Trophoblast cell (in vitro differentiated cells and primary cell): ENCODE measurements at places on chromosomes 2 and 18.
A peak's percentile ranks its signal among the peaks of the same experiment; 100 is the strongest.

DNA sequence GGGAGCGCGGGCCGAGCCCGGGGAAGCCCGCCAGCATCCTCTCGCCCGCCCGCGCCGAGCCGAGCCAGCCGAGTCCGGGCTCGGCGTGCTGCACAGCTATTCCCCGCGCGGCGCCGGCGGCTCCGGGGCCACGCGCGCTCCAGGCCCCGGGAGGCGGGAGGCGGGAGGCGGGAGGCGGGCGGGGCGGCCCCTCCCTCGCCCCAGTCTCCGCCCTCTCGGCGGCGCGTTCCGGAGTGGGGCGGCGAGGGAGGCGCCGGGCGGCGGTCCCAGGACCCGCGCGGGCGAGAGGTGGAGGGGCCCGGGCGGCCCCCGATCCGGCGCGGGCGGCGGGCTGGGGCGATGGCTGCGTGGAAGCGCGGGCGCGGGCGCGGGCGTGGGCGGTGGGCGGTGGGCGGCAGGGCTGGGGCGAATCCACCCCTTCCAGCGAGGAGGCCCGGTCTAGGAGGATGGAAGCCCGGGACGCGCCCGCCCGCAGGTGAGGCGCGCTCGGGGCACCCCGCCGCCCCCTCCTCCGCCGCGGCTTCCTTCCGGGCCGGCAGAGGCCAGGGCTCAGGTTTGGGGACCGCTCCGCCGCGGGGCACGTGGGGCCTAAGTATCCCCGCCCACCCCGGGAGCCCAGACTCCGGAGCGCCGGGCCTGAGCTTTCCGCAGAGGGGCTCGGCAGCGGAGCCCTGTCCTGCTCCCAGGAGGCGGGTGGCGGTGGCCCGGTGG, at the start of gene ADCY3:
Gene ADCY3, minus strand, starts transcription at position 140 of the 711 bp plus-strand sequence. CDS start 1,250 bp downstream, outside the sequence.
- DNase-seq, result peak; percentile 47

DNA sequence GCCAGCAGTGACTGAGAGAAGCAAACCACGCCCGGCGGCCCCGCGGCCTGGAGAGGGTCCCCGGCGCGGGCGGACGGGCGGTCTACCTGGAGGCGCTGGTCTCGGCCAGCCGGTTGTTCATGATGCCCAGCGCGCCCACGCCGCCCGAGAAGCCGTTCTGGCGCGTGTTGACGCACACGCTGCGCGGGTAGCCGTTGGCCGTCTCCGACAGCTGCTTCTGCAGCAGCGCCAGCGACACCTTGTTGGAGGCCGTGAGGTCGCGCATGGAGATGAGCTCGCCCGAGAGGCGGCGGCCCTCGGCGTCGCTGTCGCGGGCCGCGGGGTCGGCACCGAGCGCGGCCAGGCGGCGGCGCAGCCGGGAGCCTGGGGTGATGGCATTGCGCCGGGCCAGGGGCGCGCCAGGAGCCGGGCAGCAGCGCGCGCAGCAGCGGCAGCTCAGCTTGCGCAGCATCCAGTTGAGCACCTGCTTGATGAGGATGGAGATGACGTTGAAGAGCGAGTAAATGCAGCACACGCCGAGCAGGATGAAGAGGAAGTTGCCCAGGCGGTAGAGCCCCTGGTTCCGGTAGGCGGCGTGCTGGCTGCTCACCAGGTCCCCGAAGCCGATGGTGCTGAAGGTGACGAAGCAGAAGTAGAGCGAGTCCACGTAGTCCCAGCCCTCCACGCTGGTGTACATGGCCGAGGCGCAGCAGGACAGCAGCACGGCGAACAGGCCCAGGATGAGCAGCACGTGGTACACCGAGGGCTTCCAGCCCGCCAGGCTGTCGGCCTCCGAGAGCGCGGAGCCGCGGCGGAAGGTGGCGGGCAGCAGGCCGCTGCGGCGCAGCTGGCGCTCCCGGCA, 118.1 kb downstream of the MSH2 start:
- peak; percentile 19 for DNase-seq

DNA sequence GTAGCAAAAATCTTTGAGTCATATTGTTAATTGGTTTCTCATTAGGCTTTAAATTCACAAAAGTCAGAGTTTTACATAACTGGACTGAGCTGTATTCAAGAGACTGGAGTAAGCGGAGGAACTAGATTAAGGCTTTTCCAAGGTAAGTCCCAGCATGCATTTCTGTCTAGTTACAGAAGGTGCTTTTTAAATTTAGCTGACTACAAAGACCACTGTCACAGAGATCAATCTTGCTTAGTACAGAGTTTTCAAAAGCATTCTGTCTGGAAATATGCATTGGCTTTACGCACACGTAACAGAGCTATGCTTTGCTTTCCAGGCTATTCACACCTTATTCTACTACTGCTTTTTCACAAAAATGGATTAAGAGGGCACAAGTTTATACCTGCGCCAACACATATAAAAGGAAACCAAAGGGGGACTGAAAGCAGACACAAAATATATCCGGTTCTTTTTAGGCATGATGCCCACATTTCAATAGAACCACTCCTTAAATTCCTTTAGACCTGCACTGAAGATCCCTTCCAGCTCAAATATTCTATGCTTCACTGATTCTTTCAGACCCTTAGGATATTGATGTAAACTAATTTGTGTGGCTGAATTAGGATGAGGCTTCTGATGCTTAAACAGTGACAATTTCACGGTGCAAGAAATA, 560.7 kb upstream of the CRIM1 start:
- no peak for DNase-seq

DNA sequence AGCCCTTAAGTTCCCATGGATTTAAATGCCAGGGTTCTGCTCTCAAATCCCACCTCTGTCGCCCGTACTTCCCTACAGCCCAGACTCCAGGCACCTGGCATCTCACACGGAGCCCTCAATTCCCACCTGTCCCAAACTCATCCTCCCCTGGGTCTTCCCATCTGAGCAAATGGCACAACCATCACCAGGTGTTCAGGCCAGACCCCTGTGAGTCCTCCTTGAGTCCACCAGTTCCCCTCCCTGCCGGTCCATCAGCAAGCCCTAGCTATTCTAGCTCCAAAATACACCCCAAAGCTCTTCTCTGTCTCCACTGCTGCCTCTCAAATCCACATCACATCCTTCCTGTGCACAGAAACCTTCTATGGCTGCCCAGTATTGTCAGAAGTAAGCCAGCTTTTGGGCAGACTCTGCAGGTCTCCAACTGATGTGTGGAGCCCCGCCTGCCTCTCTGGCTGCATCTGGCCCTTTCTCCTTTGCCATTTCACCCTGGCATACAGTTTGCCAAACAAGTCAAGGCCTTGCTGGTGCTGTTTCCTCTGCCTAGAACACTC, 67.7 kb downstream of the DNMT3A start:
- DNase-seq, result no peak

- DNase-seq, result no peak
Measured at GRCh38 chr2:230811508-230811907, 53.2 kb upstream of the ITM2C start.

GRCh38 chr2:56688661-56689060, 504.9 kb downstream of the CCDC85A start:
- DNase-seq, result no peak

DNA sequence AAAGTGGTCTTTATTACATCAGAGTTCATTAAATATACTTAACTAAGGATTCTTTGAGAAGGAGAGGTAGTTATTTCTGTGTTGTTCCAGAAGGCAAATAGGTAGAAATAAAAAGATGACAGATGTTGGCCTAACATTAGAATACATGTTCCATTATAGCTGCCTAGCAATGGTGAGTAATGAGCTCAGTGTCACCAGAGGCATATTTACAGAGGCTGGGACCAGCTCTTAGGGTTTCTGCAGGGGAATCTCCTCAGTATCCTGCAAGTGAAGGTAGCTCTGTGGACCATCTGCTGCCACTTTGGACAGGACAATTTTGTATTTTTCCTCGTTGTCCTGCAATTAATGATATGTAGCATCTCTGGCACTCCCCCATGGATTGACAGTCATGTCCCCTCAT, 416.0 kb downstream of the THSD7B start:
- no peak for DNase-seq

DNA sequence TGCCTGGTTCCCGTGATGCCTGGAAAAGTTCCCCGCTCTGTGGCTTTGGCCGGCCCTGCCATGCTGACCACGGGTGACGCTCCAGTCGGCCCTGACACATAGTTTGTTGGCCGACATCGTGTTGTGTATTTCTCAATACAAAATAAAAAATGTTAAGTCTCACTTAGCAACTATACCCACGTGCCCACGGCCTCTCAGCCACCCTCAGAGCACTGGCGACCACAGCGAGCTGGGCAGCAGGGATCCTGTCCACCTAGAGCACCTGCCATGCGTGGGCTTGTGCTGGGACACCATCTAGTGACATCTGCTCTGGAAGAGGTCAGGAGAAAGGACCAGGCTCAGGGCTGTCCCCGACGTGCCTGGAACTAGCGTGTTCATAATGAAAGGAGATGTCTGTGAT, 261.7 kb downstream of the HDAC4 start:
- DNase-seq, result no peak

DNA sequence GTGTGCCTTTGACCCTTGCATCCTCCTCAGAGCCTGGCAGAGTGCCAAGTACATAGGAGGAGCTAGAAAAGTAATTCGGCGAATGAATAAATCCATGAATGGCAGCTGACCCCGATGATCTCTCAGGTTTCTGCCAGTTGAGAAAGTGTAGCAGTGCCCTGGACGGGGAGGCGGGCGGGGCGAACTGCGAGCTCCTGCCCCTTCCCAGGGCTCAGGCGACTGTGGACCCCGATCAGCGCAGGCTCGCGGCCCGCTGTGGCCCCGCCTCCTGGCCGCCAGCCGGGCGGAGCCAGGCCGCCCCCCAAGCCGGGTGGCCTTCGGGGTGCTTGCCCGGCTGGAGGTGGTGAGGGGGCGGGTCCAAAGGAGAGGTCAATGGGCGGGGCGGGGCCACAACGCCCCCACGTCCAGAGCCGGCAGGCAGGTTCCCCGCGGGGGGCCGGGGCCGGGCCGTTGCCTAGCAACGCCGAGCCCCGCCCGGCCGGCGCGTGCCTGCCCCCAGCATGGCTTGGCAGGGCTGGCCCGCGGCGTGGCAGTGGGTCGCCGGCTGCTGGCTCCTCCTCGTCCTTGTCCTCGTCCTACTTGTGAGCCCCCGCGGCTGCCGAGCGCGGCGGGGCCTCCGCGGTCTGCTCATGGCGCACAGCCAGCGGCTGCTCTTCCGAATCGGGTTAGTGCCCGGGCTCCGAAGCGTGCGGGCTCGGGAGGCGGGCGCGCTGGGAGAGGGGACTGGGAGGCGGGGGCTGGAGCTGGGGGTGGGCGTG, 30.6 kb upstream of the TMBIM1 start:
- DNase-seq, result peak; percentile 84

GRCh38 chr2:181275643-181276070, 181.5 kb upstream of the ITGA4 start:
- DNase-seq, result no peak

DNA sequence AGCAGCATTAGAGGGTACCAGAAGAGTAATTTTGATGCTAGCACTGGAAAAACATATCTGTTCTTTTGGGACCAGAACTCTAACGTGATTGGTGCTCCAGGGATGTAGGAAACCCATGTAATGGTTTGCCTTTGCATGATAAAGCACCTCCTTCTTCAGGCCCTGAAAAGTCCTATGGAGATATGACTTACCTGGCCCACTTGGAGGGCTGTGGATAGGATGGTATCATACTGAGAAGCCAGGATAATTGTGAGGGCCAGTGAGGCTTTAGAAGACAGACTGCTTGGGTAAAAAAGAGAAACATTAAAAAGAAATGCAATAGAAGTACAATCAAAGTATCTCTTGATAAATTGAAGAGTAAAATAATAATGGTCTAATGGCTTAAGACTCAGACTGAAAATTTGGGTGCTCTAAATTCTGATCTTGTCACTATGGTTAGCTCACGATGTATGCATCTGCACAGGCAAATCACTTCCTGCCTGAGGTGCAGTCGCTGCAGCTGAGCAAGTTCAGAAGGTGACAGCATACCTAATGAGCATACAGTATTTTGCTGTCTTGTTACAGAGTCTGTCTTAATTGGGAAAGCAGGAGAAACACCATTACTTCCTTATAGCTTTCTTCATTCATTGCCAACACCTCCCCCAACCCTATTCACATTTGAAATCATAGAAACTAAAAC, 371.5 kb downstream of the NUP35 start:
- DNase-seq, result no peak

- no peak for DNase-seq
Measured at GRCh38 chr18:41150316-41150715, 804.7 kb upstream of the PIK3C3 start.

DNA sequence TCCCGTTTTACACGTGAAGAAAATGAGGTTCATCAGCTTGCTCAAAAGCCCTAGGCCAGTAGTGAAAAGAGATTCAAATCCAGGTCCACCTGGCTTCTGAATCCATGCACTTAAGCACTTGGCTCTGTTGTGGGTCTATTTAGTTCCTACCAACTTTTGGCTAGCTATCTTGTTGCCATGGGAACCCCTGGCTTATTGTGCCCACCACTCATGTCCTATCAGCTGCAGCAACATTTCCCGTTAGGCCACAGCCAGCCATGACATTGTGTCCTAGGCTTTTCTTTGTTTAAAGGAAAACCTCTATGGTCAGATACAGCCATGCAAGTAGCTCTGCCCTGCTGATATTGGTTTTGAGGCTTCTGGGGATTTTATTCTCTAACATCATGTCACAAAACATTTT, 49.8 kb downstream of the PLEK start:
- no peak for DNase-seq

DNA sequence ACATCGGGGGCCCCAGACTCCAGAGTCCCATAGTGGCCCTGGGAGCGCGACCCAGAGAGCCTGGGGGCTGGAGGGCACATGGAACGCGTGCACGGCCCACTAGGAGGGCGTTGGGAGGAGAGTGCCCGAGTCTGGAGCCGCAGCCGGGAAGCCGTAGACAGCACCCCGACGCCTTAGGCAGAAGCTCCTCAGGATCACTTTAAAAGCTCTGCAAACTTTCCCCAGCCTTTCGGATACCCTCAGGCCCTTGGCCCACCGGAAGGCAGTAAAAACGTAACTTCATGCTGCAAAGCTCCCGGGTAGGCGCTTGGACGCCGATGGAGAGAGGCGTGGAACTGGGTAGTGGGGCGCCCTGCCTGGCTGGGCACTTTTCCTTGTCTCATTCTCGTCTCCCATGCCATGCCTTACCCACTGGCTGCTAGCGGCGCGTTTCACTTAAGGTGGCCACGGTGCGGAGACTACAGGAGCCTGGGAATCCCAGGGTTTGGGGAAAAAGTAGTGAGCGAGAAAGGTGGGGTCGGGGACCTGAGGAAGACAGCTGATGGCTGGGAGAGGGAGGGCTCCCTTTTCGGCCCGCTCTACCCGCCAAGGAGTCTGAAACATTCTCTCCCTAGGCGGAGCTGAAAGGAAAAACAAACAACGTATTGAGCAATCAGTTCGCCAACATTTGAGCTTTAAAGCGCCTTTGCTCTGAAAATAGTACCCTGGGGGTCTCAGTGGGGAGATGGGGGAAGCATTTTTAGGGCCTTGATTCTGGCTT, 141.8 kb downstream of the MEIS1 start:
- no peak for DNase-seq

DNA sequence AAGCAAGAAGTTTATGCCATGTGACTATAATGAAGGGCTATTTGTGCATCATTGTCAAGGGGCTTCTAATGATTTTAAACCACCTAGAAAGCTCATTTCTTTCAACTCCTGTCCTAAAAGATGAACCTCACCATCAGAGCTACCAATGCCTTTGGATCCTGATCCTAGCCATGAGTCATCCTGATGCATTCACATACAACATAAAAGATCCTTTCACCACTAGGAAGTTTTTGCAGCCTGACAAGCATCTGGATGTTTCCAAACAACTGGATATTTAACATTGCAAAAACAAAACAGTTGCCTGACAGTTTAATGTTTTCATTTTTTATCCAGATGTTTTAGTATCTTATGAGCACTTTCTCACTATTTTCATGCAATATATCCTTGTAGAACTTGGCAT, 425.3 kb downstream of the MBD2 start:
- no peak for DNase-seq
